Stimulated activated CD4-positive, alpha-beta T cell treated with anti-CD3 and anti-CD28 coated beads, Interleukin-12 subunit alpha, Interleukin-12 subunit beta, amount 100 ng/mL, for 48 hours (primary cell): ENCODE measurements at places on chromosomes 11 and 22.

GRCh38 chr11:72078477-72078876 is 1.9 kb downstream of the NUMA1 start:
- no peak for DNase-seq

DNA sequence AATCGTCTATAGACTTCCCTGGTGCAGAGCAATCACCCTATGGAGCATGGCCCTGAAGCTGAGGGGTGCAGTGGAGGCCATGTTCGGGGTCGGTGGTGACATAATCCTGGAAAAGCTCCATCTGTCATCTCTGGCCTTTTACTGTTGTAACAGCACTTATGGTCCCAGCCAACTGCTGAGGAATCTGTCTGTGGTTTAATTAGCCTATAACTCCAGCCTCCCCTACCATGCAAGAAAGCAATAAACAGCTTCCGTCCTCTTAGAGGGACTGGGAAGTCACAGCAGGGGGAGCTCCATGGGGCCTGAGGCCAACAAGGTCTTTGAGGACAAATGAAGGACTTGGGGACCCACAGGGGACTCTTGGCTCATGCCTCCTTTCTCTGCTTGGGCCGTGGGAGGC is 159.1 kb upstream of the NECTIN1 start:
- no peak for DNase-seq

GRCh38 chr11:126468102-126468521 is 112.6 kb downstream of the ST3GAL4 start:
- no peak for DNase-seq

GRCh38 chr11:17385492-17385891 is 3.0 kb downstream of the KCNJ11 start:
- no peak for DNase-seq

DNA sequence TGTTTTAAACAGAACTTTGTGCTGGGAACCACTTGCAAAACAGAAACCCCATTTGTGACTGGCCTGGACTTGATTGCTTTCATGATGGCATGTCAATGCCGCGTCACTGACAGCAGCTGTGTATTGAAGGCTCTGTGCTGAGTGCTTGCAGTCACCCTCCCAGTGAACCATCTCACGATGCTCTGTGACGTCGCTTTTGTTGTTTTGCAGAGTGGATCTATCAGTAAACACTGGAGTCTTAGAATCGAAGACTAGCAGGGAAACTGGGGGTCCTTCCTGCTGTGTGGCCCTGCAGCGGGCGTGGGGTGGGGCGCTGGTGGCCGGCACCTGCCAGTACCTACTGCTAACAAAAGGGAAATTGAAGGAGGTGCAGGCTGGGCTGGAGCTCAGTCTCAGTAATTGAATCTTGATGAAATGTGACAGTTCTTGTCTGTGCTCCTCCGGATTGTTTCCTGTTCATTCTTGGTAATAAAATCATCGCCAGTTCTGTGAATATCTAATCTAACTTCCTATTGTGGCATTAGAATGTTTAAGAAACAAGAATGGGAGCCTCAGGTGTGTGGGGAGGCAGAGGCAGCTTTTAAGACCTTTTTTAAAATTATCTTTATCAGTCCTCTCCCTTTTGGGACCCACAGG is 50.5 kb upstream of the PARVG start:
- DNase-seq = no peak

- no peak for DNase-seq
These were observed 15.8 kb downstream of the DGKZ start for GRCh38 chr11:46363031-46363407.

GRCh38 chr22:46578824-46579561 is 41.2 kb upstream of the GRAMD4 start:
- no peak for DNase-seq

DNA sequence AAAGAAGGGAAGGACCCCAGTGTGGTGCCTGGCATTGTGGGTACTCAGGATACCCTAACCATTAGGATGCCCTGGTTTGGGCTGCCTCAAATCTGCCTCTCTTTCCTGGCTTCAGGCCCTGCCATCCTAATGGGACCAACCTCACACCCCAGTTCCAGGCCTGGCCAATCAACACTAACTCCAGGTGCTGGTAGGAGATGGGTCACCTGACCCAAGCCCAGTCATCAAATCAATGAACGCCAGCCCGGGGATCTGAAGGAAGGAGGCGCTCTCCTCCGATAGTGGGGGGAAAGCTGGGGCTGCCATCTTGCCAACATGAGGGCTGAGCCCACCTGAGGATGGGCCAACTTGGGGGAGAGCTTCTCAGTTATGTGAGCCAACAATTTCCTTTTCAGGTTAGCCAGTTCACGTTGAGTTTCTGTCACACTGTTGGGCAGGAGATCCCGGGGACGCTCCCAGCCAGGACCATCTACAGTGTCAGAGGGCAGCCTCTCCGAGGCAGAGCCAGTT is 12.7 kb downstream of the MFNG start:
- DNase-seq = no peak

- DNase-seq = no peak
These were observed 118.5 kb upstream of the APOA1 start for GRCh38 chr11:116955949-116956348.

DNA sequence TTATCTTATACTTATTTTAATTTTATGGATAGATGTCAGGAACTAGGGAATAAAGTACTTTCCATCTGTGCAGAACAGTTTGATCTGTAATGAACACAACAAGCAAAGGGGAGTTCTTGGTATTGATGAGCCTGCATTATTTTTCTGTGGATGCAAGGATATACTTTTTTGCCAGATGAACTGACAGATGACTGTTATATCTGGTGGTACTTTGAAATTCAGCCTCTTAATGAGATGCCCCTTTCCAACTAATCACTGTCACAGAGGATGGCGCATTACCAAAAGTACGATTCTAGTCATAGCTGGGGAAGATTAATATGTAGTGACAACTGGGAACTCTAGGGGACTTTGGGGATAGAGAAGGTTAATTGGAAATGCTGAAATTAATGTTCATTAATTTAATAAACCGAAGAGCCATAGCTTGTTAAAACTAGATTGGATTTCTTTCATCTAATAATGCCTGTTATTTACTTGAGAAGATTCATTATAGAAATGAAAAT is 603.4 kb upstream of the CNTN5 start:
- DNase-seq = no peak

DNA sequence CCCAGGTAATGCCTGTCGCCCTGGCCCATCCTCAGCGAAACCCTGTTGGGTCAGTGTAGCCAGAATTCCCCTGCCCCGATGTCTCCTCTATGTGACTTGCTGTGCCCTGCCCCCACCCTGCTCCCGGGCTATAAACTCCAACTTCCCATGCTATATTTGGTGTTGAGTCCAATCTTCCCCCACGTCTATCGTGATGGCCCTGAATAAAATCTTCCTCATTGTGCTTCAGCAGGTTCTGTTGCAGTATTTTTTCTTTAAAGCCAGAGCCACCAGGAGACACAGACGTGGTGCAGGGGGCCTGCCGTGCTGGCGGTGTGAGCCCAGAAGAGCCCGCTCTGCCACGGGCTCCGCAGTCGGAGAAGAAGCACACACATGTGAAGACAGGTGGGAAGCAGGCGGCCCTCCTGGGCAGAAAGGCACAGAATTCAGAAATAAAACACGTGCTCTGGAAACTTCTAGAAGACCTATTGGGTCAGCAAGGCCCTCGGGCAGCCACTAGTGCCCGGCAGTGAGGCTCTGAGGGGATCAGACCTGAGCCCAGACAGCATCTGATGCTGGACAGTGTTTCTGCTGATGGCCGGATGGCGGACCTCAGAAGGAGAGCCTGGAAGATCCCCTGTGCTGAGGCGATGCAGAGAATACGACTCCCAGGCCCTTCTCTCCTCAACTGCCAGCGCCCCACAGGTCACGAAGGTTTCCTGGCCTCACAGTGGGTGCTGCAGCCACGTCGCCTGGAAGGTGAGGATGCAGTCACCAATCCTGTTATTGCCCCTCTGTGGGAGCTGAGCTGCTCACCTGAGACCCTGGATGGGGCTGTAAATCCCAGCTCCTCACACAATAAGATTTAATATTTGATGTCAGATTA is 501.9 kb downstream of the BRD1 start:
- DNase-seq = no peak

DNA sequence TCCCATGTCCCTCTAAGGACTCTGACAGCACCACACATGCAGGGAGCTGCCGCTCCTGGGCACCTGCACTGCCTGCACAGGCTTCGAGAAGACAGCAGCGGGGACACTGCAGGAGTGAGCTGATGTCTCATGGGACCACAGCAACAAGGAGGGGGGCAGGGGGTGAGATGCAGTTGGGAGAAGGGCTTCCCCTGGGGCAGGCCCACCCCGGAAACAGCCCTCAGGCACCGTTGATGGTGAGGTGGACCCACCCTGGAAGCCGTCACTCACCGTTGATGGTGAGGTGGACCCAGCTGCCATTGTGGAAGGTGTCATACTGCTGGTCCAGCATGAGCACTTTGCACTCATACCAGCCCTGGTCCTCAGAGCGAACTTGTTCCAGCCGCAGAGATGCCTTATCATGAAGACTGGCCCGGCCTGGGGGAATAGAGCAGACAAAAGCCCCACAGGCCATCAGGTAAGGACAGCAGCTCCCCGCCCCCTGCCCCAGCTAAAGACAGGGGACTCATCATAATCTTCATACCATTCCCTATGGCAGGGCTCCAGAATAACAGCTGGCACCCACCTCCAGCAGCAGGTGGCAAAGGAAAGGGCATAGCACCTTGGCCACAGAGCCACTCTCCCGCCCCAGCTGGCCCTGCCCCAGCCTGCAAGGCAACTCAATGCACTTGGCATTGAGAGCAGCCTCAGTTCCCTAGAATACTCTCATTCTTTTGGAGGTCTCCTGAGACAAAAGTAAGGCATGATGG is 12.6 kb downstream of the IGSF9B start:
- no peak for DNase-seq

DNA sequence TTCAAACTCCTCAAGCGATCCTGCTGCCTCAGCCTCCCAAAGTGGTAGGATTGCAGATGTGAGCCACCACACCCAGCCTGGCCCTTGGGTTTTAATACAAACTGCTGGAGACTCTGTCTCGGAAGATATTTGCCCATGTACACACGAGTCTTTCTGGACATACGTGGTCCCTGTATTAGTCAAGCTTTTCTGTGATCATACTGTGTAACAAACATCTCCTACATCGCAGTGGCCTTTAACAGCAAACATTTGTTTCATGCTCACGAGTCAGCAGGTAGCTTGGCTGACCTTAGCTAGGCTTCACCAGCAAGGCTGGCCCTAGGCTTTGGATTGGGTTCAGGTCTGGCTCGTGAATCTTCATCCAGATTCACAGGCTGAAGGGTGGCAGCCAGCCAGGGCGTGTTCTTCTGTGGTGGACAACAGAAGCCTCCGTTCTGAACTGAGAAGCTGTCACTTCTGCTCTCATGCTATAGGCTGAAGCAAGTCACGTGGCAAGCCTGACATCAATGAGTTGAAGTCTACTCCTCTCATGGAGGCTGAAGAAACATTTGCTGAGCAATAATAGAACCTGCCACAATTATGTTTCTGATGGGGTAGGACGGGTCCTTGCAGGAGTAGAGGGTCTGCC is 8.8 kb downstream of the KIAA1671 start:
- DNase-seq = no peak

DNA sequence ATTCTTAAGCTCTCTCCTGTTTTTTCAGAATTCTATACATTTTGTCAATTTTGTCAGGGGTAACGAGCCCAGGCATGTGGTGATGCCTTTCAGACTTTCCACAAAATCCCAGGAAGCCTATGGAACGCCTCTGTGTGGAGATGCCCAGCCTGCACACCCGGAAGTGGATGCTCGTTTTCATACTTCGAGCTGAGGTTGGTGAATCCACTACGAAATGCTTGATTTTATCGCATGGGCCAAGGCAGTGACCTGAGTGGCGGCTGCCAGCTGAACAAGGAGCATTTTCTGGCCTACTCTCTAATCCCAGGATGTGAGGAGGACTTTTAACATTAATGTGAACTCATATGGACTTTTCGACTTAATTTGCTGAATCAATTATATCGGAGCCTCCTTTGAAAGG is 426.7 kb upstream of the B3GAT1 start:
- DNase-seq = no peak

DNA sequence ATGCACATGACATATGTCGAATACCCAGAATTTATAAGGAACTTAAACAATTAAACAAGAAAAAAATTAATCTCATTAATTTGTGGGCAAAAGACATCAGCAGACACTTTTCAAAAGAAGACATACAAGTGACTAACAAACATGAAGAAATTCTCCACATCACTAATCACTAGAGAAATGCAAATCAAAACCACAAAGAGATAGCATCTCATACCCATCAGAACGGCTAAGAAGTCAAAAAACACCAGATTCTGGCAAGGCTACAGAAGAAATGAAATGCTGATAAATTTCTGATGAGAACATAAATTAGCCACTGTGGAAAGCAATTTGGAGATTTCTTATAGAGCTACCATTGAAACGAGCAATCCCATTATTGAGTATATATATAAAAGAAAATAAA is 210.6 kb upstream of the LUZP2 start:
- no peak for DNase-seq

DNA sequence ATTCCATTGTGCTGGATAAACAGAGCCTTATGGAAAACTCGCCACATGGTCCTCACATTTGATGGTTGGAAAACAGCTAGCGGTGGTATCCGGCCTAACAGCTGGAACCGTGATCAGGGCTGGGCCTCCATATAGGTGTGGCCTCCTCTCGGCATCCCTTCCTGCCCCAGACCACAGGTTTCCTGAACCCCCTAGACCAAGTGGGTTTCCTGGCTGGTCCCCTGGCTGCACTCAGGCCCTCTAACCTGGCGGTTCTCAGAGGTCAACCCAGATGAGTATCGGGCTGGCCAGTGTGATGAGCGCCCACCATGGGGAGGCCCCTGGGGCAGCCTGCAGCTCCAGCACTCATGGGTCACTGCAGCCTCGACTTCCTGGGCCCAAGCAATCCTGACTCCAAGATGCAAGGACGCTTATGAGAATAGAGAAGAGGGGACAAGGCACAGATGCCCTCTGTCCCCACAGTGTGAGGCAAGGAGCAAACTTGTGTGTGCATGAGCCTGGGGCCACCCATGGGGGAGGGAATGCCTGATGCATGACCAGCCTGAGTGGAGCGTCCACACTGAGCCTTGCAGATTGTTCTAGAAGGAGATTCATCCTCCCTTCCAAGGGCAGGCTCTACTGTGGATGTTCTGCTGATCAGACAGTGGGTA is 53.4 kb upstream of the WNT7B start:
- DNase-seq = no peak

- DNase-seq = no peak
These were observed 33.8 kb downstream of the ARHGAP8 start for GRCh38 chr22:44786136-44786535.
